Endodermal cell (in vitro differentiated cells): ENCODE measurements at places on chromosomes 4 and X.

GRCh38 chrX:19758539-19758938, 128.9 kb downstream of the SH3KBP1 start:
- DNase-seq = no peak

DNA sequence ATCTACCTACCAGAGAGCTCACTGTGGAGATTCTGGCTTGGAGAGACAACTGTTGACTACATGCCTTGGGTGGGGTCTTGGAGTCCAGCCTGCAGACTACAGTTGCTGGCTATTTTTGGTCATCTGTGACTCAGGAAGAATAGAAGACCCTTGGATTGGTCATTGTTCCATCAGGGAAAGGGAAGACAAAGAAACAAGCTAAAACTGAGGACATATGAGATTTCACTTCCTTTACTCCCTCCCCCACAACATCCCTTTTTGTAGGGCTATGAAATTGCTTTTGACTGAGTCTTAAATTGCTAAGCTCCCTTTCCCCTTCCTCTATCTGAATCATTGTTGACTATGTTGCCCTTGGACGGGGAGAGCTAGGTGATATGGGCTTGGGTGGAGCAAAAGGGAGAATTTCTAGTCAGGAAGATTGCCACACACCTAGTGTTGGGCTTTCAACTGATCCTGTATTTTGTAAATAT, 11.7 kb downstream of the MSN start:
- DNase-seq = no peak

GRCh38 chr4:60745800-60746571, 454.1 kb upstream of the ADGRL3 start:
- no peak for DNase-seq

- no peak for DNase-seq
Observed at GRCh38 chrX:118493016-118493415, 2.6 kb upstream of the DOCK11 start.

DNA sequence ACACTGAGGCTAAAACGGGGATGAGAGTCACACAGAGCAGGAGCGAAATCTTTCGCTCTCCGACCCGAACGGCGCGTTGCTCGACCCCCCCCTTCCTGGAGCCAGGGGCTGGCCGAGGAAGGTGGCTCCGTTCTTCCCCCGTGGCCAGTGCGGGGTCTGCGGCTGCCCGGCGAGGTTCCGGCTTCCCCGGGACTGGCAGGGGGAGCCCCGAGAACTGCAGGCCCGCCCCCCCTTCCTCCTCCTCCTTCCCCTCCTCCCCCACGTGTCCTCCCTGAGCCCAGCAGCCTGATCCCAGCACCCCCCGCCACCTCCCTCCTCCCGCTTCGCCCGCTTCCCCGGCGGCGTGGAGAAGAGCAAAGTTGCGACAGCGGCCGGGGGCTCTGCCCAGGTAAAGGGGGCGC, 2.4 kb upstream of the BCORL1 start:
- peak; percentile 61 for DNase-seq

DNA sequence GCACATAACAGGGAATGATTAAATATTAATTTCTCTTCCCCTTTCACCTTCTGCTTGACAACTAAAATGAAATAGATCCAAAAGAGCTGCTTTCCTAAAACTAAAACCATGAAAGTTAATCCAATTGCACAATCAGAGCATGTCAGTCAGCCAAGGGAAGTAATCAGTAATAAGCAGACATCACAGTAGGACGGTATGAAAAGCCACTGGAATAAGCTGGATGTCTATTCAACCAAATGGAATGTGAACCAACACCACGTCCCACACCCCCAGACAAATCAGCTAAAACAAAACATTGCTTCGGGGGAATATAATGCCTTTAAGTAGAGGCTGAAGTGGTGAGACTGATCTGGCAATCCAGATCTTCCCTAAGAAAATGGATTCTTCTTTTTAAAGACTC, 859.4 kb upstream of the FTHL17 start:
- no peak for DNase-seq

DNA sequence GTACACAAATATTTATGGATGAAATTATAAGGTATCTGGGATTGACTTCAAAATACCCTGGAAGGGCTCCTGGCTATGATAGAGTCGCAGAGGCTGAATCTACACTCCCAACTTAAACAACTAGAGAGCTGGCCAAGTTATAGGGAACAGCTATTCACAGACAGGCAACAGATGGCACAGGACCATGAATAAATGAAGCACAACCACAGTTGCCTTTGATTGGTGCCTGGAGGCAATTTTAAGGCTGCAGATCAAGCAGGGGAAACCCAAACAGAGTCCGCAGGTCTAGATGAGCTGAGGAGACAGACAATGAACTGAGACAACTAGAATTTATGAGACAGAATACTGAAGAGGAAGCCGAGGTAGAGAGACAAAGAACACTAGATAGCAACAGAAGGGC, 155.9 kb downstream of the EVC2 start:
- DNase-seq = no peak

GRCh38 chr4:150501009-150501727, 80.8 kb upstream of the MAB21L2 start:
- DNase-seq = no peak

DNA sequence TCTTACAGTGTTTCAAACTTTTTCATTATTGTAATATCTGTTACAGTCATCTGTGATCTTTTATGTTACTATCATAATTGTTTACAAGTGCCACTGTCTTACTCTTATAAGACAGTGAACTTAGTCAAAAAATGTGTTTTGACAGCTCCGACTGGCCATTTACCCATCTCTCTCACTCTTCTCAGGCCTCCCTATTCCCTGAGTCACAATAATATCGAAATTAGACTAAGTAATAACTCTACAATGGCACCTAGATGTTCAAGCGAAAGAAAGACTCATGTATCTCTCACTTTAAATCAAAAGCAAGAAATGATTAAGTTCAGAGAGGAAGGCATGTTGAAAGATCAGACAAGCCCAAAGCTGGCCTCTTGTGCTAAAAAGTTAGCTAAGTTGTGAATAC, 184.2 kb downstream of the CDS1 start:
- no peak for DNase-seq

DNA sequence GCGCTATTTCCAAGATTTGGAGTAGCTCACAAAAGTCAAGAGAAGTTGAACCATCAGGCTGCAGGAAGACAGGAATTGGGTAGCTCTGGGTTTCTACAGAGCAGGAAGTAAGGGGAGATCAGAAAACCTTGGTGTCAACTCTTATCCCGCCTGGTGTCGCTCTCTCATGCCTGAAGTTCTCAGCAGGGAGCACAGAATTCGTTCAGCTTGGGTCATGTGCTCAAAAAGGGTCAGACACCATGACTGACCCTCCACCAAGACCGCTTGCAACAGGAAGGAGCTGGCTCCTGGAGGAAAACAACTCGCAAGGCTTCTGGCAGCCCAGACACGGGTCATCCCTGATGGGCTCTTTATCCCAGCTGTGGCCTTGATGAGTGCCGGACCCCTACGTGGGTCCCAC, 93.7 kb upstream of the MSX1 start:
- DNase-seq = peak; percentile 47

- peak; percentile 95 for DNase-seq
Observed at GRCh38 chr4:89836897-89837384, at the start of gene SNCA. Gene SNCA (minus strand): TSS chr4:89837161. CDS start chr4:89835667, 1,494 bp downstream.

- no peak for DNase-seq
Observed at GRCh38 chr4:122930862-122931261, 8.5 kb upstream of the NUDT6 start.

DNA sequence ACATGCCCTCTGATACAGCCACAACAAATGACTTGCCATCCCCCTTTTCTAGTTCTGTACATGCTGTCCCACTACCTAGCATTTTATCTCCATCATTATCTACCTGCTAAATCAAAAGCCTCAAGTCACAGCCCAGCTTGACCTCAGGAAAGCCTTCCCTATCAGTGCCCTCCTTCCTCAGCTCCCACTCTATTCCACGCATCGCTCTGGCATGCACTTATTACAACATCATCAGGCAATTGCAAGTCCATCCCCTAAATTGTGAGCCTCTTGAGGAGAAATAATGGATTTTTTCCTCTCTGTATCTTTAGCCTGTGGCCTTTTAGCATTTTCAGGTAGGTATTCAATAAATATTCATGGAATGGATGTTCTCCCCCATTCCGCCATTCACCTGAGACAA, 5.7 kb downstream of the ARL13A start:
- DNase-seq = no peak

- peak; percentile 74 for DNase-seq
Observed at GRCh38 chrX:39823854-39824253, 273.9 kb downstream of the BCOR start.

DNA sequence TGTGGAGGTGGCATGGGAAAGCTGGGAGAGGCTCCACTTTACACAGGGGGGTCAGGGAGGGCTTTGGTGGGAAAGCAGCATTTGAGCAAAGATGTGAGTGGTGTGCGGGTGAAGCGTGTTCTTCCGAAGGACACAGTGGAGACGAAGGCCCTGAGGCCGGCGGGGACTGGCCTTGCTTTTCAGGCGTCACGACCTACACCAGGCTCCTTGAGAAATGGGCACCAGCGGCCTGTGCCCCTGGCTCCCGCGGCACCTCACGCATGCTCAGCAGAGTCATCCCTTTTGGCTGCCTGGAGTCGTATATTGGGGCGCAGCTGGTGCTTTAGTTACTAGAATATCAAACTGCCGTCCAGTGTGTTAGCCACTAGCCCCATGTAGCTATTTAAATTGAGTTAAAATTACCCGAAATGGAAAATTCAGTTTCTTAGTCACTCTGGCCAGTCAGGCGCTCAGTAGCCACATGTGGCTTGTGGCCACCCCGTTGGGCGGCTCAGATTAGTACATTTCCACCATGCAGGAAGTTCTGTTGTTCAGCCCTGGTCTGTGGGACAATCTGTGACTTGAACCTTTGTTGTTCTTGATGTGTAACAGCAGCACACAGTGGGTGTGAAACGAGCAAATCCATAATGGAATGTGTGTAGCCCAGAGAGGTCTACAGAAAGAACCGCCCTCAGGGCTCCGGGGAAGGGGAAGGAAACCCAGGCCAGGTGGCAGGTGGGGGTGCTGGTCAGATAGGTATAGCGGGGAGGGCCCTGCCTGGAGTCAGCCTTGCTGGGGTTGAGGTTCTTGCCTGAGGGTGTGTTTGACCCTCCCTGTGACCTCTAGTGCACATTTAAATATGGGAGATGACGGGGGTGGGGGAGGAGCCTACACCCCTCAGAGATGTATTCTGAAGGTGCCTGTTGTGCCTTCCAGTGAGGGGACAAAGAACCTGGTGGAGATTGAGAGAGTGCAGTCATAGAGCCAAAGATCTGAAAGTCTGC, 30.4 kb downstream of the TBC1D14 start:
- peak; percentile 61 for DNase-seq

DNA sequence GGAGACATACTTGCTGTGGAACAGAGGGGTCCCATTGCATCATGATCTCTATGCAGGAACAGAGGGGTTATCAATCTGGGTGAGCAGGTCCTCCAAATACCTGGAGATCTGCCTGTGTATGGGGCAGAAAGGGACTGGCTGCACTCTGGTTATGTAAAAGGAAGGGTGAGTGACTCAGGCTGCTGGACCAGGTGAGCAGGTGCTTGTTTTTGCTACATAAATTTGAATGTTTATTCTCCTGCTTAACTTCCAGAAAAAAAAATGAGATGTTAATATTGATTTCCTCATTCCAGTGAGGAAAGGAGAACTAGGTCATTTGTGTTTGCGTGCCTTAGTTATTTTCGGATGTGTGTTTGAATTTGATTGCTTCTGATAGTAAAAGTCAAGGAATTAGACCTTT, 225.8 kb upstream of the TRAM1L1 start:
- DNase-seq = no peak

GRCh38 chr4:72394012-72394663, 174.9 kb downstream of the ADAMTS3 start:
- no peak for DNase-seq

DNA sequence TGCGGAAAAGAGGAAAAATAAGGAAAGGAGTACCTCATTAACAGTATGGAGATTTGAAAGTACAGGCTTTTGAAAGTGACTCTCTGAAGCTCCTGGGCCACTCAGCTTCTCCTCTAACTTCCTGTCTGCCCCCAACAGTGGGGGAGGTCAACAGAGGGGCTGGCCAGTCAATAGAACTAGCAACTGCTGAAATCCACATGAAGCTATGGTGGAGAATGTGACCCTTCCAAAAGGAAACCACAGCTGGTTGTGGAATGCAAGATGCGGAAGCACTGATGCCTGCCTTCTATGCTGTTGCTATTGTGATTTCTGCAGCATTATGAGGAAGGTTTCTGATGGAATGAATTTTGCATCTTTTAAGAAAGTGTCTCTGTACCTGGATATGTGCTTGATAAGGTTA, 2.4 kb downstream of the CORIN start:
- no peak for DNase-seq

- peak; percentile 91 for DNase-seq
Observed at GRCh38 chr4:138242076-138242833, at the start of gene SLC7A11. Gene SLC7A11 (minus strand): TSS chr4:138242349. CDS start chr4:138242069, 280 bp downstream.

GRCh38 chr4:150598909-150599308, 17.0 kb downstream of the MAB21L2 start:
- no peak for DNase-seq

DNA sequence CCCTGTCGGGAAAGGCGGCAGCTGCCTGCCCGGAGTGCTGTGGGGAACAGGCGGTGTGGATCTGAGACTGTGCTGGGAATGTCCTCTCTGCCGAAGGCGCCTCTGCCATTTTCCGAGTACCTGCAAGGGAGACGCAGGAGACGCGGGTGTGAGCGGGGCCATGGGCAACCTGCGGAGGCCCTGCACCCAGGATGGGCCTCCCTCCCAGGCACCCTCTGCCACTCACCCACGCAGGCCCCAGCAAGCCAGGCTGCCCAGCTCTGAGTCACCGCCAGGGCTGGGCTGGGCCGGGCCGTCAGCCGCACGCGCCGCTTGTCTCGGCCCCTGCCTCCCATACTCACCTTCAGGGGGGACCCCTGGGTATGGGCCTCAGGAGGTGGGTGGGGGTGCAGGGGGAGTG, 3.5 kb upstream of the FGFR3 start:
- DNase-seq = no peak

- no peak for DNase-seq
Observed at GRCh38 chr4:176238157-176238610, 30.8 kb downstream of the ASB5 start.

- DNase-seq = no peak
Observed at GRCh38 chr4:97950836-97951235, 192.4 kb downstream of the STPG2 start.

- no peak for DNase-seq
Observed at GRCh38 chrX:118742176-118742575, 14.8 kb downstream of the IL13RA1 start.

- DNase-seq = peak; percentile 36
Observed at GRCh38 chr4:3607690-3608552, 75.7 kb upstream of the LRPAP1 start.

DNA sequence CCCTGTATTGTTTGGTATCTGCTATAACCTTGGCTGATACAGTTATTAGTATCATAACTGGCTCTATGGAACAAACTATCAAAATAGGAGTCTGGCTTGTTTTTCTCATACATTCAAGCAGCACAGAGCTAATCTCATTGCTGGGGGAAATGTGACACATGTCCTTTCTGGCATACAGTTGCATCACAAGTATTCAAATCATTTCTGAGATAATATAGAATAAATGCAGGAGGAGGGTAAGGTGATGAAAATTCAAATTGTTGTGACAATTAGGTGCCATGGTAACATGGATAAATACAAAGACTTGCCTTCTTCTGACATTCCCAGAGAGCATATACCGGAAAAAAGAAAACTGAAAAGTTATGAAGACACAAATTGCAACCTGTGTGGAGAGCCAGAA, 2706.8 kb downstream of the ARAP2 start:
- DNase-seq = no peak

- DNase-seq = no peak
Observed at GRCh38 chrX:26848511-26848910, 614.6 kb downstream of the PPP4R3C start.

- DNase-seq = no peak
Observed at GRCh38 chrX:45758738-45759397, 558.2 kb upstream of the DIPK2B start.
